ENCODE measurements at places on chromosomes 4 and X.

DNA sequence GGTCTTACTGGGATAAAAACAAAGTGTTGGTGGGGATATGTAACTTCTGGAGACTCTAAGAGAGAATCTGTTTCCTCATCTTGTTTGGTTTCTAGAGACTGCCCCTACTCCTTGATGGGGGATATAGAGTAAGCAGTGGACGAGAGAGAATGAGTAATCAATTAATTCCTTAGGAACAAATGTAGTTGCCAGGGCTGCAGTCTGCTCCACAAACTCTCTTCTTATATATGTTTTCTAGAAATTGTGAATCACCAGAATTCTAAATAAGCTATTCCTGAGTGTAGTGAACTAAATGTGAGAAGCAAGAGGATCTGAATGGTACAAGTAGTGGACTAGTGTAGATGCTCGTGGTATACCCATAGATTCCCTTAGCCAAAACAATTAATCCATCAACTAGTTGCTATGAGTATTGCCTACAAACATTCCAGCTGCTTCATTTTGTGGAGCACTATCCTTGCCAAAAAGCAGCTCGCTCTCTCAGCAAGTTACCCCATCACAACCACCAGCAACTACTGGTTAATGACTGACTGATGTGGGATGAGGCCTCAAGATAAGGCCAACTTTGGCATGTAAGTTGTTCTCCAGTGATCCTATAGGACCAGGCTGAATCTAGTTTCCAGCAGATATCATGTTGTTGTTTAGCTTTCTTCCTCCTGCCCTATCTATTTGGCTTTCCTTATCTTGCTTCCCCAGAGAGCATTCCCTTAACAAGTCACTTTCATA is 273.0 kb downstream of the SLC7A11 start:
- no peak for DNase-seq

- DNase-seq = no peak
These were observed 59.1 kb upstream of the ADGRG2 start for GRCh38 chrX:19181345-19181744.

- DNase-seq = no peak
These were observed 4.5 kb downstream of the CXXC4 start for GRCh38 chr4:104490096-104490769.

DNA sequence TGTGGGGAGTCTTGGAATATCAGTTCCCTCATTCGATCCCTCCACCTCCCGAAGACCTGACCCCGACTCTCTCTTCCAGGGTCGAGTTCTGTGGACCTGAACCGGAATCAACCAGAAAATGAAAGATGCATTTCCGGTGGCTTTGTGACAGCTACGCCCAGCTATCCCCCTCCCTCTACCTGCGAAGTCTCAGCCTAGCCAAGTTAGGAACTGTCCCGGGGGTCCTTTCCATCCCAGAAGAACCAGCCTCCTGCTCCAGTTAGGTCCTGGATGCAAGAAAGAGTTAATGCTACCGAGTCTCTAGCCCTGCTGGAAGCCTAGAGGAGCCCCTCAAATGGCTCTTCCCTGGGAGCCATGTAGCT is 13.4 kb upstream of the ETDC start:
- DNase-seq = no peak

DNA sequence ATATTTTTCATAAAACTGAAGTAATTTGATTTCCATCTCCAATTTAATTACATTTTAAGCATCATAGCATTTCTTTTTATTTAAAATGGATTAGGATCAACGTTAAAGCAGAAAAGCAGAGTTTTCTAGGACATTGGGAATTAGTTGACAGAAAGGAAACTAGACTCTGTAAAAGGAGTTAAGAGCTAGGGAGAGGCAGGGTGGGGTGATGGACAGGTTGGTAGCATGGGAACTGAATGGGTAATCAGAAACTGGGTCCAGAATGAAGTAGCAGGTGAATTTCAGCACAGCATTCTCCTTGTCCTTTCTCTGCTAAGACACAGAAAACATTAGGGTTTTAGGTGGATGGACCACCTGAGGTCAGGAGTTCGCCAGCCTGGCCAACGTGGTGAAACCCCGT is 97.6 kb downstream of the ANAPC4 start:
- no peak for DNase-seq

Data from stimulated activated CD8-positive, alpha-beta memory T cell treated with anti-CD3 and anti-CD28 coated beads, Interleukin-4, amount 100 ng/mL, for 1 hour (primary cell).